GM12892 (cell line): ENCODE measurements at places on chromosomes 6 and 20.

GRCh38 chr6:17865798-17866725 is 121.4 kb downstream of the KIF13A start:
- no peak for DNase-seq

DNA sequence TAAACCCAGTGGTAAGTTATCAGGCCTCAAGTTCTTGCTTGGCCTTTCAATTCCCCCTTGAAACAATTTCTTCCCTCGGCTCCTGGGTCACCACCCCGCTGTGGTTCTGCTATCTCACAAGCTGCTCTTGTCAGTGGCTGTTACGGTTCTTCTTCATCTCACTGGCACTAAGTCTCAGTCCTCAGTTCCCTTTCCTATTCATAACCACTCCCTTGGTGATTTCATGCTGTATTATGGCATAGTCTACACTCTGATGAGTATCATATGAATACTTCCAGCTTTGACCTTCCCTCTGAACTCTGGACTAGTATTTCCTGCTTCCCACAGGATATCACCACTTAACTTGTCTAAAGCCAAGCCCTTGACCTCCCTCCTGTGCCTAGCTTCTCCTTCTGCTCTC is 7.9 kb downstream of the TAAR1 start:
- no peak for DNase-seq

DNA sequence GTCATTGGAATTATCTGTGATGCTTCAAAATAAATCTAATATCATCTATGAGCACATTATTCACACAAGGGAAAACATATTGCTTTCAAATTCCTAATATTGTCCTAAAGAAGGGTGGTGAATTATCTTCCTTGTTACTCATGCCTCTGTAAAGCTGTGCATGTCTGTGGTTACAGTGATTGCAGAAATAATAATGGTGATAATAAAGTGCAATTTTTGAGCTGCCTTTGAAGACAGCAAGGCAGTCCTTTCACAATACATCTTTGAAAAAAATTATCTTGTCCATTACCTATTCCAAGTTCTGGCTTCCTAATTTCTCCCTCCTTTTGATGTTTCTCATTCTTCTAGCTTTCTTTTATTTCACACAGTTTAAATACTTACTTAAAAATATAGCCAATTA is 442.1 kb upstream of the EYS start:
- no peak for DNase-seq

DNA sequence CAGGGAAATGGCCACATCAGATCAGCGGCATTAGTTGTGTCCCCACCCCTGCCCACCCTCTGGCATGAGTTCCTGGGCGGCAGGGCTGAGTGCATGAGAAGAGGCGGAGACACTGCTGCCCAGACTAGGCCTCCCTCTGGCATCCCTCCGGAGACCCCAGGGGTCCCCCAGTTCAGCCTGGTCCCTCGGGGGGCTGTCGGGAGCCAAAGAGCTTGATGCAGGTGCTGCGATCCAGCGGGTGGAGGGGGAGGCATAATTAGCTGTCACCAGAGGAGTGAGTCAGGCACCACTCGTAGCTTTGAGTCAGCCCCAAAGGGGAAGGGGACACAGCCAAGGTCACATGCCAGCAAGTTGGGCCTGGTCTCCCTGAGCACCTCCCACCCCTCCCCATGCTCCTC is 34.5 kb downstream of the DLGAP4 start:
- no peak for DNase-seq
